ENCODE measurements at places on chromosomes 3 and 15.
A peak's percentile ranks its signal among the peaks of the same experiment; 100 is the strongest.

DNA sequence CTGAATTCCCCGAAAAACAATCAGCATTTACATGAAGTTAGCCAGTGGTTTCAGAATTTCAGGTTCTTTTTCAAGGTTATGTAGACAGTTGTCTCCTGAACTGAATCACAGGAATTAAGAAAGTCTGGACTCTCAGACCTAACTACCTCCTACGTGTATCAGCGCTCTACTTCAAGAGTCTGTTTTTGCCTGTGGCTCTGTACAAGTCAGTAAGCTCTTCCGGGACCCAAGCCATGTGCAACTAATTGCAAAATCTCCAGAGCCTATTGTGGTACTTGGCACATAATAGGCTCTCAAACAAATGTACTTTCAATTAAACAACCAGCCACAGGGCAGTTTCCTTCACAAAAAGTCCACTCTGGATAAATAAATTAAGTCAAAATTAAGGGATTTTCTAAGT, 414.2 kb downstream of the PDCD6IP start:
- no peak for DNase-seq

DNA sequence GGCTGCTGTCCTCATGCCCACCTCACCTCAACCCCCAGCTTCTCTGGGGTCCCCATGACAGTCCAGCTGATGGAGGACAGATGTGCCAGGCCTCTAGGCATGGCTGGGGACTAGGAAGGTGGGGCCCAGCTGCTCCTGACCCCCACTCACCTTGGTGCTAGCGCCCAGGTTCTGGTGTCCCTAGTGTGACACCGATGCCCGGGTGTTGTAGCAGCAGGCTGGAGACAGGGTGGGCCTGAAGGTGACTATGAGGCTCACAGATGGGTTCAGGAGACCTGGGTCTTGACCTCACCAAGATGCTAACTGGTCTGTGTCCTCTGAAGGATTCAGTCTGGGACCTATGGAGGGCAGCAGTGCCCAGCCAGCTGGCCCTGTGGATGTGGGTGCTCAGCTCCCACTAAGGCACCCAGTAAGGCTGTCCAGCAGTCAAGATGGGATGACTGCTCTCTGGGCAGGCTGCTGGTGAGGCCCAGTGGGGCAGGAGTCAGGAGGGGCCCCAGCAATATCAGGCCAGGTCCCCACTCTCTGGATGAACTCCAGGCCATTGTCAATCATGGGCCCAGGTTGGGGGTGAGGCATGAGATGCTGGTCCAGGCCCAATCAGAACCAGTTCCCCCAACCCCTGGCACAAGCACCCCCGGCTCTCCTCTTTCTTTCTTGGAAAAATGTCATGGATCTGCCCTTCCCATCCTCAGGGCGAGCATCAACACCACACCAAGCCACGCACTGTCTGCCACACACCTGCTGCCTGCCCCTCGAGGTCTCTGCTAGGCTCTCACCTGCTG, 33.0 kb downstream of the ALDH1L1 start:
- no peak for DNase-seq

GRCh38 chr3:66665021-66665695, 164.3 kb upstream of the LRIG1 start:
- DNase-seq, result no peak

DNA sequence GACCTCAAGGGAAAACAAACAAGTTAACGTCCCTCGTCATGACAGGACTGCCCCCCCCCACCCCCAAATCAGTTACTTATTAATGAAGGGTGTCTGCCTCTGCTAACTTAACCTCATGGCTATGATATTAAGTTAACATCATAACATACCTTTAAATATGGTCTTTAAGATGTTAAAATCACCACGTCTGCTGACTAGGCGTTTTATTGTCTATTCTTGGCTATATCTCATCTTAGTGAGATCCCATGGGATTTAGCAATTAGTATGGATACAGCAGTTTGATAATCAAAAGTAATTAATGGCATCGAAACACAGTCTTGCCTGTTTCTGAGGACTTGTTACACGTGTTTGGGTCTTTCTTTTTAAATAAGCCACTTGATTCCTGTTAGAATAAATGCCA, 186.9 kb downstream of the FOXB1 start:
- DNase-seq, result no peak

- peak; percentile 23 for DNase-seq
Measured at GRCh38 chr3:190384309-190384756, 3.6 kb upstream of the CLDN16 start.

- no peak for DNase-seq
Measured at GRCh38 chr15:74725845-74726773, 781 bp upstream of the CYP1A1 start.

GRCh38 chr3:62445275-62445674, 71.9 kb upstream of the FEZF2 start:
- no peak for DNase-seq

- DNase-seq, result no peak
Measured at GRCh38 chr15:29040370-29040751, 154.6 kb downstream of the APBA2 start.

DNA sequence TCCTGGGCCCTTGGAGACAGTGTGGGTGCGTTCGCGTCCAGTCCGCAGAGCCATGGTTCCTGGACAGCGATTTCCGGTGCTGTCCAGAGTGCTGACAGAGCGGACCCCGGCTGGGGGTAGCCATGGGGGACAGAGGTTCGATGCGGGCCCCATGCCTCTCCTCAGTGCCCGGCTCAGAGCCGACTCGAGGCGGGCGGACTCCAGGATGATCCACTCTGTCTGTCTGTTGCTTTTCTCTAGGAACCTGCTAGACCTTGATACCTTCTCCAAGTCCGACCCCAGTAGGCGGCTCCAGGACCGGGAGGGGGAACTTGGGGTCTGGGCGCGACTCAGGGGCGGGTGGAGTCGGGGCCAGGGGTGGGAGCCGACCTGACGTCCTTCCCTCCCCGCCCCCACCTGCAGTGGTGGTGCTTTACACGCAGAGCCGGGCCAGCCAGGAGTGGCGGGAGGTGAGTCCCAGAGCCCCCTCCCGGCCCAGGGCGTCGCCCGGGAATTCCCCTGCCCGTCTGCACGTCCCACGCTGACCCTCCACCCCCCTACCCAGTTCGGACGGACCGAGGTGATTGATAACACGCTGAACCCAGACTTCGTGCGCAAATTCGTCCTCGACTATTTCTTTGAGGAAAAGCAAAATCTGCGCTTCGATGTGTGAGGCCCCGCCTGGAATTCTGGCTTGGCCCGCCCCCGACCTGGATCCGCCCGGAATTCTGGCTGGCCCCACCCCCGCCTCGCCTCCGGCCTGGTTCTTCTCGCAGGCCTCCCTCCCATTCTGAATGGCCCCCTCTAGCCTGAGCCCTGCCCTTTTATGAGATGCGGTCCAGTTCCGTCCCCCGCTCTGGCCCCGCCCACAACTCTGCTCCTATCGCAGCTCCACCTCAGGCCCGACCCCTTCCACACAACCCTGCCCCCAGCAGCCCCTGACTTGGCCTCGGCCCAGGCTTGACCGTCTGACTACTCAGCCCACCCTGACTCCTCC, 1.0 kb downstream of the CPNE9 start:
- DNase-seq, result no peak

DNA sequence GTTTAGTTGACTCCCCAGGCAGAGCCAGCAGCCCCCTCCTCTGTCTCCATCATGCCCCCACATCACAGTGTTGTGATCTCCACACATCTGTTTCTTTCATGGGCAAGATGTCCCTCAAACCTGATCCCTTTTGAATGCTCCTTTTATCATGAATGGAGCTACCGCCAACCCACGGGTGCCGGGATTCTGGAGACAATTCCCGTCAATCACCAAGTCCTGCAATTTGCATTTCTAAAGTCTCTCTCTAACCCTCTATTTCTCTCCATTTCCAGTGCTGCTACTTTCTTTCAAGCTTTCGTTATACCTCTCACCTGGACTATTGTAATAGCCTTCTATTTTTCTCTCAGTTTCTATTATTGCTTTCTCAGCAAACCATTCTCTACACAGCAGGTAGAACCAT, 89.7 kb upstream of the CCNL1 start:
- no peak for DNase-seq

- DNase-seq, result no peak
Measured at GRCh38 chr3:24972491-24972890, 455.6 kb upstream of the RARB start.

- DNase-seq, result no peak
Measured at GRCh38 chr3:126540342-126540849, 16.4 kb downstream of the CHST13 start.

- DNase-seq, result no peak
Measured at GRCh38 chr3:72145506-72146380, 360.8 kb upstream of the PROK2 start.

DNA sequence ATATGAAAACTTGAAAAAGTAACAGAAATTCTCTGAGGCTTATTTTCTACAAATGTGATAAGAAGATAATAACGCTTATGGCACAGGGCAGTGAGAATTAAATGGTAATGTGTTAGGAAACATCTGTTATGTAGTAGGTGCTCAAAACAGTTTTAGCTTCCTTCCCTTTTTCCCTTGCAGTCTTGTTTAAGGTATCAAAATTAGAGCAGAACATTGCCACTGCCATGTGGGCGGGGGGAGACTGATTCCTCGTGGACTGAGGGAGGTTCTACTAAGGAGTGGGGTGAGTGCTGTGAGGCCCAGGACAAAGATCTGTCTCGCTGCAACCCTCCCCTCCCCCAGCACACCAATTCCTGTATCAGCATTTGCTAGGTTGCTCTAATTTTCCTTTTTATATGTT, 702.4 kb downstream of the TUSC7 start:
- no peak for DNase-seq

- DNase-seq, result no peak
Measured at GRCh38 chr3:171198781-171199472, 172.4 kb upstream of the SLC2A2 start.

- DNase-seq, result no peak
Measured at GRCh38 chr3:110390372-110390771, 681.2 kb upstream of the NECTIN3 start.

DNA sequence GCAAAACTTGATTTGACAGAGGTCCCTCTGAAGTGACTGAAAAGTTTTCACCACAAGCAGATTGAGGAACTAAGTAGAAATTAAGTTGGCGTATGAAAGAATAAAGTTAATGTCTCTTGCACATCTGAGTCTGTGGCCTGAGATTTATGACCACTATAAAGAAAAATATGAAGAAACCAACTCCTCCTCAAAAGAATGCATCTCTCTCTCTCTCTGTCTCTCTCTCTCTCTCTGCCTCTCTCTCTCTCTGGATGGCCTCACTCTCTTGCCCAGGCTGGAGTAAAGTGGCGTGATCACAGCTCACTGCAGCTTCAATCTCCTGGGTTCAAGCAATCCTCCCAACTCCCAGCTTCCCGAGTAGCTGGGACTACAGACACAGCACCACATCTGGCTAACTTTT, 55.2 kb downstream of the RPL22L1 start:
- DNase-seq, result no peak

Data from SHP77 treated with DMSO at 0.1 percent for 48 hours (cell line).